Thoracic aorta (tissue), 2 donors: ENCODE measurements at places on chromosomes 1 and 21.
A peak's percentile ranks its signal among the peaks of the same experiment; 100 is the strongest.

DNA sequence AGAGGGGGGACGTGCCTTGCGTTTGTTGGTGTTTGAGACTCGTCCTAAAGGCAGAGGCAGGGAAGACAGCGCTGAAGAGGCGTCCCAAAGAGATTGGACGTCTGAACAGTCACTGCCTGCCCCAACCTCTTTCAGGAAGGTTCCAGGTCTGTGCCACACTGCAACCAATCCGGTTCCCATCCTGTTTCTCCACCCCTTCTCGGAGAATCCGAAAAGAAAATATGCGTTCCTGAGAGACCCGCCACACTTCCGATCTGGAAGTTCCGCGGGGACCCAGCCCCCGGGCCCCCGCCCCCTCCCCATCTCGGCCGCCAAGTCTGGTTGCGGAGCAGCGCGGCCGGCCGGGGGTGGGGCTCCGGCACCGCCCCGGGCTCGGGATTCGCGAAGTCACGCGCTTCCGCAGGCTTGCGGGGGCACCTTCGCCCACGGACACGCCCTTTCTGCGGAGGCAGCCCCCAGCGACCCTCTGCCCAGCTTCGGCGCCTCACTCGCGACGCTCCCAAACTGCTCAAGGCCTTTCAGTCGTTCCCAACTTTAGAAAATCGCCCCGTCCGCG lies 124.5 kb upstream of the DPYD start:
- no peak for DNase-seq

DNA sequence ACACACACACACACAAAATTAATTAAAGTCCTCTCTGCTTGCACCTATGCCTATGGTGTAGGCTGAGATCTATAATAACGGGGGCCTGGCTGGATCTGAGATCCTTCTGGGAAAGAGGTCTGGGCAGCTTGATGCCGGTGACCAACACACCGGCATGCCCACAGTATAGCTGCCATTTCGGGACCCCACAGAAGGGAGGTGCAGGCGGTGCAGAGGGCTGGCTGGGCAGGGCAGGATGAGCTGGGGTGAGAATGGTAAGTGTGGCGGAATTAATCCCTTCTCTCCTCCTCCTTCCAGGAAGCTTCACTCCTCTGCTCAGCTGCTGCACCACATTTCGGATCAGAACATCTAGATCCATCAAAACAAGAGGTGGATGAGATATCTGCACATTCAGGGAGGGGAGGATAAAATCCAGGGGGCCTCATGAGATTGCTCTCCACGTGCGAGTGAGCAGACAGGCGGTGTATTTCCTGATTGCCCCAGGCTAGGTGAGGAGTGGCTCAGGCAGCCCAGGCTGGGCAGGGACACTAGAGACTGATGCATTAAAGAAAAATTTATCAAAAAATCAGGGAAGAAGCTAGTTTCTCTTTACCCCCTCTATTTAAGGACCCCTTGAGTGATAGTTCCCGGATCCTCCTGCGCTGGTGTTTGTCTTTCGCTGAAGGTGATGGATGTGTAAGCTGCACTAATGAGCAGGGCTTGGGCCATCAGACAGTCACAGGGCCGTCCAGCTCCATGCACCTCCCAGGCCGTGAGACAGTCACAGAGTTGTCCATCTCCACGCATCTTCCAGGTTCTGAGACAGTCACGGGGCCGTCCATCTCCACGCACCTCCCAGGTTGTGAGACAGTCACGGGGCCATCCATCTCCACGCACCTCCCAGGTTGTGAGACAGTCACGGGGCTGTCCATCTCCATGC lies 449.9 kb downstream of the PTPRU start:
- no peak for DNase-seq

DNA sequence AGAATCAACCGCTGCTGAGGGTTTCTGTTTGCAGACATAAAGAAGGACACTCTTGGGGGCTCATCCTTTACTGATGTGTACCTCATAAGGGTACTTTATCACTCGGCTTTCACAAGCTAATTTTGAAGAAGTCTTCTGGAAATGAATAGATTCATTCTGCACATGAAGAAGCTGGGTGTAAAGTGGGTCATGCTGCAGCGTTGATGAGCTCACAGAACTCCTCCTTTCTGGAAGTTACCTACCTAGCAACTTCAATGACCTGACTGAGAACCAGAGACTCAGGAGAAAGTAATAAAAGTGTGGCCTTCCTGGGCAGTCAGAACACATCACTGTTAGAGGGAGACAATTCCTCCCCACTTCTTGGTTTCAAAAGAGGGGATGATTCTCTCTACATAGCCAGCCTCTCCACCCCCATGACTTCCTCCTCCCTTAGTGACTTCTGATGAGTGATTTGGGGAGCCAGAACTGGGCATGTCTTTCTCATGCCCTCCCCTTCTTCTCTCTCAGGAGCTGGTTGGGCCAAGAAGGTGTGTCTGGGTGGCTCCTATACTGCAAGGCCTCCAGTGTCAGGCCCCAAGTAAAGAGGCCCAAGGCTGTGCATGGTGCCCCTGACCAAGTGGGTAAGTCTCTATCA lies 27.0 kb downstream of the PCNX2 start:
- DNase-seq: no peak

- no peak for DNase-seq
Observed at GRCh38 chr1:231584117-231584516, 42.5 kb upstream of the DISC1 start.

GRCh38 chr1:18088077-18088594 lies 19.5 kb upstream of the IGSF21 start:
- no peak for DNase-seq

GRCh38 chr1:54403808-54404261 lies 2.4 kb downstream of the SSBP3 start:
- DNase-seq: no peak

- DNase-seq: no peak
Observed at GRCh38 chr1:116751146-116751545, 3.1 kb upstream of the CD2 start.

- DNase-seq: no peak
Observed at GRCh38 chr21:44596068-44596725, 3.9 kb upstream of the KRTAP10-6 start.

- DNase-seq: no peak
Observed at GRCh38 chr1:224675590-224675989, 59.5 kb downstream of the CNIH3 start.

DNA sequence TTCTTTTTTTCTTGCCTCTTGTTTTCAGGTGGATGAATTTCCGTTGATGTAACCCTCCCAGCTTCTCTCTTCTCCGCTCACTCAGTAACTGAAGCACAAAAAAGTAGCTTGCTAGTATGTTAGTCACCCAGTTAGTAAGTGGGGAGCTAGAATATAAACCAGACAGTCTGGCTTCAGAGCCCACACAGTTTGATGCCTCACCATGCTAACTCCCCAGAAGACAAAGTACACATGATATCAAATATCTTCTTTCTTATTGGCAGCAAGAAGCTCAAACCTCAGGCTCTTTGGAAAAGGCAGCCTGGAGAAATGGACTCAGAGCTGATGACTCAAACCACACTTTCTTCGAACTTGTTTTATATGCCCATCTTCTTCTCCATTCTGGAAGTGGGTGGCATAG lies 187.5 kb upstream of the PLXNA2 start:
- DNase-seq: no peak

- no peak for DNase-seq
Observed at GRCh38 chr1:67061266-67061665, 7.3 kb upstream of the SLC35D1 start.

GRCh38 chr1:15918962-15919715 lies 56.8 kb downstream of the ZBTB17 start:
- no peak for DNase-seq

DNA sequence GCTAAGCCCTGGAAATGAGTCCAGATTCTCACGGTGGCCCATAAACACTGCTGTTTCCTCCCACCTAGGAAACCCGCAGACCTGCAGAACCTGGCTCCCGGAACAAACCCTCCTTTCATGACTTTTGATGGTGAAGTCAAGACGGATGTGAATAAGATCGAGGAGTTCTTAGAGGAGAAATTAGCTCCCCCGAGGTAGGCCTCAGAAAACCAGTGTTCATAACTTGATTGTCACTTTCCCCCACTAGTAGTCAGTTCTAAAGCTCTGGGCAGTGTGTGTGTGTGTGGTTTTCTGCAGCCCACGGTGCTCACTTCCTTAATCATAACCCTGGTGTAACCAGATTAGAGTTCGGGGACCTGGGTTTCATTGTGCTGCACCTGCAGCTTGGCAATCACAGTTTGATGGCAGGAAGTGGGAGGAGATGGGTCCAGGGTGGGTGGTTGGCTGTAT lies 39.1 kb downstream of the CLIC6 start:
- no peak for DNase-seq

DNA sequence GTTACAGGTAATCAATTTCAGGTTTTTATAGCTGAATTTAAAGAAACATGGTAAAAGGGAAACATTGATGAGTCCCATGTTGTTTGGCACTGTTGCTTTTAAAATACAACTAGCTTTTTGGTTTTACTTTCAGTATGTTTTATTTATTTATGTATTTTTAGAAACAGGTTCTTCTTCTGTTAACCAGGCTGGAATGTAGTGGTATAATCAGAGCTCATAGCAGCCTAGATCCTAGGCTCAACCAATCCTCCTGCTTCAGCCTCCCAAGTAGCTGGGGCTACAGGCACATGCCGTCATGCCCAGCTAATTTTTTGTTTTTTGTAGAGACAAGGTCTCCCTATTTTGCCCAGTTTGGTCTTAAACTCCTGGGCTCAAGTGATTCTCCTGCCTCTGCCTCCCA lies 50.4 kb downstream of the CTTNBP2NL start:
- no peak for DNase-seq

- DNase-seq: no peak
Observed at GRCh38 chr1:243827206-243827605, 22.8 kb downstream of the AKT3 start.

- DNase-seq: no peak
Observed at GRCh38 chr1:175788586-175789252, 45.3 kb upstream of the TNR start.

- DNase-seq: no peak
Observed at GRCh38 chr1:216688127-216688657, 35.0 kb downstream of the ESRRG start.

DNA sequence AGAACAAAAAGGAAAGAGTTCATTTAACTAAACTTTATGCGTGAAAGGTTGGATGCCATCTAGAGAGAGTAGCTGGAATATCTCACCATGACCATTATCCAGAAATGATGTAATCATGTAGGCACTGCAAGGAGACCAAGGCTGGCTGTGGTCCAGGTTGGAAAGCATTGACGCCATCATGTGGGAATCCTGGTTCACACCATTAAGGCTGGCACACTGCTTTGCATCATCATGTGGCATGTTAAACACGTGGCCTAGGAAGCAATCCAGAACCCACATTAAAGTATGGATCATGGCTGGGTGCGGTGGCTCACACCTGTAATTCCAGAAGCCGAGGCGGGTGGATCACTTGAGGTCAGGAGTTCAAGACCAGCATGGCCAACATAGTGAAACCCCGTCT lies 4.3 kb downstream of the ADAMTS1 start:
- DNase-seq: peak; percentile 56

DNA sequence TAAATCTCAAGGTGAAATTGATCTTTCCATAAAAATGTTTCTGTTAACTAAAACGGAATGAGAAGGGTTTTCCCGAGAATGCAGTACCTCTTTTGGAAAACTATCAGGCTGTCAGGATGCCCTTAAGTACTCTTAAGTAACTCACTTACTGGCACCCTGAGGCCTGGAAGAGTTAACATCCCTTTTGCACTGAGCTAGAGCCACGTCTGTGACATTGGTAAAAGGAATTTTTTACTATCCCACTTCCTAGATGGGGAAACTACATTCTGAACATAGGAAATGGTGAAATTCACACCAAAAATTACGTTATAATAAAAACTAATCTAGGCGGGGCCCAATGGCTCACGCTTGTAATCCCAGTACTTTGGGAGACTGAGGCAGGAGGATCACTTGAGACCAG lies 39.7 kb upstream of the MAP10 start:
- DNase-seq: no peak

DNA sequence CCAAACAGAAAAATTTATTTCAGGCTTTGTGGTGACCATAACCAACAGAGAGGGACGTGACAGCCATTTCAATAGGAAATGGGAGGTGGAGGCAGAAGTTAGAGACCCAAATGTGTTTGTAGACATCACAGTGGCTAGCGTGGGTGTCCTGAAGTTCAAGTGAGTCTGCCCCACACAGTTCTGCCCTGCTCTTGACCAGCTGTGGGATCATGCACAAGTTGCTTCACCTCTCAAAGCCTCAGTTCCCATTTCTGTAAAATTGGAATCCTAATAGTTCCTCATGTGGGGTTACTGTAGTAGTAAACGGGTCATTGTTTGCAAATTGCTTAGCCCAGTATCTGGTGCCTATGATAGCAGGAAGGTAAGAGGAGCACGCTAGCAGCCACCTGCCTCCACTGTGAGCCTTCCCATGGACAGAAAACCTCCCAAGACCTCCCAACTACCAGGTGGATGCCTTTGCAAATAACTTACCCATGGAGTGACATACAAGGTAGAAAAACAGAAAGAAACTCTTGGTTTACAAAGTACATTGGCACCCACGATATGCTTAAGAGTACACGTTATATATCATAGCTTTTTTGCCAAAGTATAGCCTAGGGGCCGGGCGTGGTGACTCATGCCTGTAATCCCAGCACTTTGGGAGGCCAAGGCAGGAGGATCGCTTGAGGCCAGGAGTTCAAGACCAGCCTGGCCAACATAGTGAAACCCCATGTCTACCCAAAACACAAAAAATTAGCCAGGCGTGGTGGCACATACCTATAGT lies 29.1 kb downstream of the FHAD1 start:
- DNase-seq: no peak

DNA sequence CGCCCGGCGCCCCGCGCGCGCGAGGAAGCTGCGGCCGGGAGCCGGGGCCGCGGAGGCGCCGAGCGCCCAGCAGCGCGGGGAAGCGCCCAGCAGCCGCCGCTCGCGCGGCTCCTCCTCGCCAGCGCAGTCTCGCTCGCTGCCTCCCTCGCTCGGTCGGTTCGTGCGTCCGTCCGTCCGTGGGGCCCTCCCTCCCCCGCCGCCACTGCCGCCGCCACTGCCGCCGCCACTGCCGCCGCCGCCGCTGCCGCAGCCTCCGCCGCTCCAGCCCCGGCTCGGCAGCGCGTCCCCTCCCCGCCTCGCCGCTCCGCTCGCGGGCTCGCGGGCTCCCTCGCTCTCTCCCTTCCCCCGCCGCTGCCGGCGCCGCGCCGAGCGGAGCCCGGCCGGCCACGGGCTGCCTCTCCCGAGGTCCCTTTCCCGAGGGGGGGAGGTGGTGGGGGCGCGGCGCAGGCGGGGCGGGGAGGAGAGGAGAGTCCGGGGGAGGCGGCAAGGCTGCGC lies at the start of gene KCND3:
Gene KCND3 (minus strand): TSS at position 138 of the 495 bp plus-strand sequence.
- no peak for DNase-seq

GRCh38 chr1:215380566-215380965 lies 186.5 kb upstream of the KCTD3 start:
- DNase-seq: no peak

DNA sequence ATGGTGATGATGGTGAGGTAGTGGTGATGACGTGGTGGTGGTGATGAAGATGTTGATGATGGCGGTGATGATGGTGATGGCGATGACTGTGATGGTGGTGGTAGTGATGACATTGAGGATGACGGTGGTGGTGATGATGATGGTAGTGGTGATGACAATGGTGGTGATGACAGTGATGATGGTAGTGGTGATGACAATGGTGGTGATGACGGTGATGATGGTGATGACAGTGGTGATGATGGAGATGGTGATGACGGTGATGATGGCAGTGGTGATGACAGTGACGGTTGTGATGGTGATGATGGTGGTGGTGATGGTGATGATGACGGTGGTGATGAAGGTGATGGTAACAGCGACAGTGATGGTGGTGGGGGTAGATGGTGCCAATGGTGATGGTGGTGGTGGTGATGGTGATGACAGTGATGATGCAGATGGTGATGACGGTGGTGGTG lies 39.4 kb downstream of the FAAP20 start:
- DNase-seq: no peak

GRCh38 chr1:154093699-154094098 lies 61.2 kb downstream of the NUP210L start:
- DNase-seq: no peak

GRCh38 chr21:16775076-16775475 lies 737.8 kb upstream of the CXADR start:
- DNase-seq: no peak
